ENCODE measurements at places on chromosomes 5 and 9.

GRCh38 chr5:52938226-52938625 is 50.9 kb upstream of the ITGA2 start:
- no peak for ATAC-seq

- no peak for ATAC-seq
Observed at GRCh38 chr5:42720251-42720650, 36.4 kb upstream of the CCDC152 start.

- no peak for ATAC-seq
Observed at GRCh38 chr5:179170606-179171005, 110.4 kb downstream of the ZNF354C start.

GRCh38 chr5:170315154-170315553 is 17.6 kb upstream of the LCP2 start:
- peak; percentile 93 for ATAC-seq

- no peak for ATAC-seq
Observed at GRCh38 chr9:27426511-27427271, 97.4 kb upstream of the IFNK start.

DNA sequence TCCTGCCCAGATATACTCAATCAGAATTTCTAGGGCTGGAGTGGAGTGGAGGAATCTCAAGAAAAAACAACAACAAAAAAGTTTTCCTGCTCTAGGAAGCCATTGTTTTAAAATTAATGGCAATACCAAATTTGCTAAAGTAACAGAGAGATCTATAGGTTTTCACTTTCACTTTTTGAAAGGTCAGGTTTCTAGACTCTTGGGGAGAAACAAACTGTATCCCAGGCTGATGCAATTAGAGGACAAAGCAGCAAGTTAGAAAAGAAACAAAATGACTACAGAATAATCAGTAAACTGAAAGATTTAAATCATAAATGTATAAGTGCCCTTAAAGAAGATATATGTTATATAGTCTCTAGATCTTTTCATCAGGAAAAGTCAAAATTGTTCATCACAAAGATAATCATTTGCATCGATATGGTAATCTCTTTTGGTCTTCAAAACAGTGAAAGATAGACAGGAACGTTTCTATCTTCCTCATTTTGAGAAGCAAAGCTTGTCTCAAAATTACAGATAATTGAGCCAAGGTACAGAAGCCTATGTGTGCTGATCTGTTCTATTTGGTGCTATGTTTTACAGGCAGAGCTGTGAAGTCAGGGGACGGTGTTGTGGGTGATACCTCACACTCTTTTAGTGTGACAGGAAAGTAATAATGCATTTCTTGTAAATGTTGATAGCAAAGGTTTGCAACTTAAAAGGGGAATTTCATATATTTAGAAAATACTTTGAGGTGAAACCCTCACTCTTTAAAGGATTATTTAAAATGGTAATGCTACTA is 1746.6 kb upstream of the C9orf72 start:
- ATAC-seq: no peak

DNA sequence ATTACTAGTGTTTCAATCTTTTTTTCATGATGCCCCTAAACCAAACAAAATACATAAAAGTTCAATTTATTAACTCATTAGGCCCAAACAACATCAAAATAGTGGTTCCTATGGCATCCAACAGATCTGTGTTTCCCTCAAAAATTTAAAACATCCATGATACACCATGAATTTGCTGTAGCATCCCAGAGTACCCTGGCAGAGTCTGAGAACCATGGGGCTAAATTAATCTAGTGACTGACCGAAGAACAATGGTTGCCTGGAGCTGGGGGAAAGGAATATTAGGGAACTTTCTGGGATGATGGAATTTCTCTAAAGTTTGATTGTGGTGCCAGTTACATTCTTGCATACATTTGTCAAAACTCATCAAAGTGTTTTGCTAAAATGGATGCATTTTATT is 79.5 kb upstream of the TRIO start:
- no peak for ATAC-seq

GRCh38 chr9:8823131-8823895 is 1023.7 kb upstream of the DMAC1 start:
- no peak for ATAC-seq

- peak; percentile 76 for ATAC-seq
Observed at GRCh38 chr5:55636683-55637082, 75.4 kb downstream of the SLC38A9 start.

DNA sequence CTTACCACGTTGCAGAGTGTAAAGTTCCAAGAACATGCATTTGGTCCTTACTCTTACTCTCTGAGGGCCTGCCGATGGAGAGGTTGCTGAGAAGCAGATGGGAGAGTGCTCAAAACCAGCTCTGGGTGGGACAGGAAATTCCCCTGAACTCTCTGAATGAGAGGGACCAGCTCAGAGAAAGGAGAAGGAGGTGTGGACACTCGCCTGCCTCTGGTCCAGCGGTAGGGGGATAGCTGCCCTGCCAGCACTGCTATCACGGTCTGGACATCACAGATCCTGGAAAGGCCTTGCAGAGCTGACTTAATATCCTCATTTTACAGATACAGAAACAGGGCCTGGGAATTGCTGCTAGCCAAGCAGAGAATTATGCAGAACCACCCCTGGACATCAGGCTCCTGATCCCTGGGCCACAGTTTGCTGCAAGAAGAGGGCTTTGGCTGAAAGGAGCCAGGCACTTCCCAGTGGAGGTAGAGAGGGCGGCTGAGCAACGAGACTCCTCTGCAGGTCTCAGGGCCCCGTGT is 4.9 kb downstream of the TRAF1 start:
- ATAC-seq: no peak

Data from gastroesophageal sphincter (tissue), 4 donors.